ENCODE measurements at places on chromosomes 2 and 18. TPM values are rescaled to one million over a fixed set of nuclear protein-coding genes. Genes with fewer than 3 reads are reported as not detected.

GRCh38 chr2:189267491-189267890, 87.9 kb upstream of the COL5A2 start:
- no peak for DNase-seq

GRCh38 chr2:233807215-233807865, 29.2 kb downstream of the MROH2A start:
- peak; percentile 30 for DNase-seq

DNA sequence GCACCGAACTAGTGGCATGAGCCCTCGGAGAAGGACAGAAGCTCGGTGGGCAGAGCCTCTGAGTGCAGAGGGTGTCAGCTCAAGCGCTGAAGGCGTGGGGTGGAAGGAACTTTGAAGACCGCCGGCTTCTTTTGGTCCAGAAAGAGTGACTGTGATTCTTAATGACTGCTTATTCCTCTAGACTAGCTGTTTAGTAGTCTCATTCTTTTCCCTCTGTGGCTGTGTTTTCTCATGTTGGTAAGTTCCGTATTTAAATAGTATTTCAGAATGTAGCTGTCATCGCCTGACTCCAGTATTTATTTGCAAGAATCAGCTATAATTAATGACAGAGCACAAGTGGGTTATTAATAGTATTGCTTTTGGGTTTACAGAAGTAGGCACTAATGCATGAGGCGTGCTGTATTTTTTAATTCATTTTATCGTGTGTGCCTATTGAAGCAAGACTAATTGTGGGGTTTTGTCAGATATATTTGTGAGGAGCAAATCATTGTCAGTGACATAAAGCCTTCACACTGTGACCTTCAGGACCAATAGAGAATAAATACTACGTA, 80.8 kb upstream of the NFATC1 start:
- DNase-seq, result no peak

- no peak for DNase-seq
Measured at GRCh38 chr2:62222674-62223073, 26.8 kb downstream of the B3GNT2 start.

- DNase-seq, result no peak
Measured at GRCh38 chr2:235774153-235774870, 280.5 kb downstream of the AGAP1 start.

- peak; percentile 86 for DNase-seq
Measured at GRCh38 chr2:20676353-20677215, 9.6 kb downstream of the GDF7 start.

DNA sequence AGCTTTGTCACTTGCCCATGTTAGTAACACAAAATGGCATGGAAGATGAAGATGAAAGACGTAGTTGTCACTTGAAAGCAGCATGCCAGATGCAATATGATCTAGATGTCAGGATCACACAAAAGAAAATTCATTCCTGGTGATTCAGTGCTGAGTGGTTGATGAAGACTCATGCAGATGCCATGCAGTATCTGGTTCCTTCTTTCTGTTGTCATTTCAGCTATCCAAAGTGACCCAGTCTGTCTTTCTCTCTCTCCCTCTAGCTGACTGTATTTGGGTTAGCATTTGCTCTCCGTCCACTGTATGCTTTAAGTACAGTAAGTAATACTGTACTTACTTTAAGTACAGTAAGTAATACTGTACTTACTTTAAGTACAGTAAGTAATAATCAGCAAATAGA, 50.4 kb downstream of the TTN start:
- no peak for DNase-seq

DNA sequence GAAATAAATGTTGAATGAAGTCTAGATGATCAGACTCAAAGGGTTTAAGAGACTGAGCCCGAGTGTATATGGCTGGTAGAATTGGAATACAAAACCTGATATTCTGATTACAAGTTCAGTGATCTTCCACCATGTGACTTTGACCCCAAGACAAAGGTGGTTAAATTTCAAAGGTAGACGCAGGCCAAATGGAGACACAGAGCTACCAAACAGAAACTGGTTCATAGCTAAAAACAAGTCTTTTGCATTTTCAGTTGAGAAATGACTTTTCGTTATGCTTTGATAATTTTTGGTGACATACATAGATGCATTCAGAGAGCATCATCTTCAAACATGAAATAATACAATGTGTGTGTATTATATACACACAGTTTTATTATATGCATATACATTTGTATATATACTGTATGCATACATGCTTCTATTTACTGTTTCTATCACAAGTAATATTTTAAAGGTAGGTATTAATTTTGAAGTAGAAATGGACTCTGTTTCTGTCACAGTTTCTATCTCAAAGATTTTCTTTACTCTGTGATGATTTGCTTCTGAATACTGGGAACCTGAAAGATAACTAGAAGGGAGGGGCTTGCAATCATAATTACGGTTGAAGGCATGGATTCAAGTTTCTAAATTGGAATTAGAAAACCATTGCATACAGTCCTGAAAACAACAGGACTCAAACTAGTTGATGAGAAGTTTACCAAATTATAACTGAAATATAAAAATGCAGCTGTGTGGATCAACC, 142.3 kb downstream of the ABCA12 start:
- no peak for DNase-seq

GRCh38 chr18:76465630-76466409, 29.2 kb downstream of the ZNF516 start:
- peak; percentile 40 for DNase-seq

- DNase-seq, result no peak
Measured at GRCh38 chr2:194870974-194871535, 786.0 kb upstream of the SLC39A10 start.

- no peak for DNase-seq
Measured at GRCh38 chr2:81078631-81079030, 774.1 kb upstream of the LRRTM1 start.

DNA sequence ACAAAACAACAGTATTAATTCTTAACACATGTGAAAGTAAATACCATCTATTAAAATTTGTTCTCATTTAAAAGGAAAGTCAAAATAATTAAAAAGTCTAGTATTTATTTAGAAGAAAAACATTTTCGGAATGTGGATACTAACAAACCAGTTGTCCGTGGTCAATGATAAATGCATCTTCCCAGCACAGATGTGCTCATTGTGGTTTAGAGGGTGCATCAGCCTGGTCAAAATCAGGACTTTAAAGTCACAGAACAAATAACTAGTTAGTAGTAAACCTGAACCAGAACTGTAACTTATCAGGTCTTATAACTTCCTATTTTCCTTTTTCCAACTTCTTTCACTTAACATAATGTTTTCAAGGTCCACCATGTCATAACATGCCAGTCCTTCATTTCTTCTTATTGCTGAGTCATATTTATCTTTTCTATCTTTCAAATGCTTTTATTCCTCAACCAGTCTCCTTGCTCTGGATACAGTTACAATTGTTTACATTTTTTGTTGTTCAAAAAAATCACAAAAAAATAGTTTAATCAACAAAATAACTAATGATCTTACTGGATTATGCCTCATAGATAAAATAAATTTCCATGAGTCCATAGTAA, 55.8 kb downstream of the ID2 start:
- no peak for DNase-seq

Gene UGT1A10
- 0.45 TPM for total RNA-seq

Gene FBXO48
- 1.3 TPM for total RNA-seq

Gene PPP1CB
- total RNA-seq, result 76.0 TPM

Gene LHCGR
- not detected for total RNA-seq

Gene GKN1
- total RNA-seq, result not detected

Gene NFU1
- 12.0 TPM for total RNA-seq
